ENCODE measurements at places on chromosomes 3 and 15. TPM values are rescaled to one million over a fixed set of nuclear protein-coding genes. Genes with fewer than 3 reads are reported as not detected.

- no peak for DNase-seq
These were observed 7.5 kb downstream of the SOX2 start for GRCh38 chr3:181718987-181719911.

- DNase-seq: no peak
These were observed 73.9 kb downstream of the BBX start for GRCh38 chr3:107596639-107597038.

DNA sequence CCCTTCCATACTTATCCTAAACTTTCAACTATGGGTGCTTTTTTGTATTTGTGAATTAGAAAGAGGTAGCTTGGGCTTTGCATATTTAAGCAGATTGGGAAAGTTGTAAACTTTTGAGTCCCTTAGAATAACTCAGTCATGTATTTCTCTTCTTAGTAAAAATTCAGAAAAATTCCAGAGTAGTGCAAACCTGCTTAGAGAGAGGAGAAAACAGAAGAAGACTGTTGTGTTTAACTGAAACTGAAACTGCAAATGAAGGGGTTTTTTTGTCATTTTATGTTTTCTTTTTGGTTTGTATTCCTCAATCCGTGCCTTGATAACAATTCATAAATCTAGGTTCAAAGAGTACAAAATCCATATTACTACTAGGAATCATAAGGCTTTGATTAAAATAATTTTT lies 31.3 kb downstream of the CD200 start:
- DNase-seq: no peak

- no peak for DNase-seq
These were observed 8.5 kb downstream of the EIF4G1 start for GRCh38 chr3:184322731-184323487.

- no peak for DNase-seq
These were observed 63.7 kb downstream of the PRICKLE2 start for GRCh38 chr3:64161481-64161952.

DNA sequence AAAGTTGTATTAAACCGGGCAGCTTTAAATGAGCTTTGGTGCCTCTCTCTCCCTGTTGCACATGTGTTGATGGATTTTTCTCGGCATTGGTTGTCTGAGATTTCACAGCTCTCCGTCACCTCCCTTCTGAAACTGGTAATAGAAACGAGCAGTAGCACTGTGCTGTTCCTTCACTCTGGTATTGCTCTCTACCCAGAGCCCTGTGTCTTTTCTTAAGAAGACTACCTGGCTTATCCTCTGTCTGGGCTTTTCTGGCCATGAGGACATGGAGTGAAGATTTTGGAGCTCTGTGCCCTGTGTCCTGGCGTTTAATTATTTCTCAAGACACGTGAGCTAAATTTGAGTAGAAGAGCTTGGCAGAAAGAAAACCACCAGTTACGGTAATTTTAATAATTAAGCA lies 209.6 kb upstream of the EIF1B start:
- no peak for DNase-seq

LTK gene
- 0.31 TPM for total RNA-seq

PROS1 gene
- total RNA-seq: 0.40 TPM

PLSCR5 gene
- total RNA-seq: not detected

FAM219B gene
- total RNA-seq: 47.7 TPM

PTPRG gene
- not detected for total RNA-seq

LDHAL6B gene
- not detected for total RNA-seq
